ENCODE measurements at places on chromosomes 4 and X. TPM values are rescaled to one million over a fixed set of nuclear protein-coding genes. Genes with fewer than 3 reads are reported as not detected.
A peak's percentile ranks its signal among the peaks of the same experiment; 100 is the strongest.

Gene NPNT
- not detected for total RNA-seq

GRCh38 chrX:16771483-16772398 lies 14.5 kb upstream of the TXLNG start:
- peak; percentile 2 for DNase-seq

DNA sequence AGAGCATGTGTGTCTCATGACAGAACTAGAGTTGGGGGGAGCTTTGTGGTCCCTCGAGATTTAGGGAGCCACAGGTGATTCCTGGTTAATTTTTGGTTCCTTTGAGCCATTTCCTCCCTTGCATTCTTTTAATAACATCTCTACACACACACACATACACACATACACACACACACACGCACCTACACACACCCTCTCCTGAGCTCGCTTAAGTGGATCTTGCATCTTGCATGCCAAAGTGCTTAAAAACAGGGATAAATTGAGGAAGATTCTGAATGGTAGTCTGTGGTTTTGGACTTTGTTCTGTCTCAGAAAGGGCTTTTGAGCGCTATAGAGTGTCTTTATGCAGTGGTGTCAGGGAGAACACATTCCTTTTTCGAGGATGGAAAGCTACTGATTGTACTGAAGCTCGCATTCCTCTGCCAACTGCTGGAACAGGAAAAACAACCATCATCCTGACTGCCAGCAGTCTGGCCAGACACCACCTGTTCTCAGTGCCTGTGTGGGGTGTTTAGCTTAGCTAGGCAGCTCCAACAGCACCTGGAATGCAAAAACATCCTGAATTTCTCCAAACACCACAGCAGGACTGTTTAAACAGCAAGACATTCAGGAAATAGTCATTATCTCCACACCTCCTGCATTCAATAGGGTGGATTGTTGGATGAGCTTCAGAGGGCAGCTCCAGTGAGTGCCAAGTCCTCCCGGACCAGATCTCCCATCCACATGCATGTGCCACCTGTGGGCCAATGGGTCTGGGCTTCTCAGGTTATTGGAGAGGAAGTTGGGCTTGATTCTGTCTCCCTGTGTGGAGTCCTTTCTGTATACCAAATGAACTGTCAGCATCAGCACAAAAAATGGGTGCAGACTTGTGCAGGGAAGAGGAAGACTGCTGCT lies 21.9 kb upstream of the IGFBP7 start:
- DNase-seq: peak; percentile 30

DNA sequence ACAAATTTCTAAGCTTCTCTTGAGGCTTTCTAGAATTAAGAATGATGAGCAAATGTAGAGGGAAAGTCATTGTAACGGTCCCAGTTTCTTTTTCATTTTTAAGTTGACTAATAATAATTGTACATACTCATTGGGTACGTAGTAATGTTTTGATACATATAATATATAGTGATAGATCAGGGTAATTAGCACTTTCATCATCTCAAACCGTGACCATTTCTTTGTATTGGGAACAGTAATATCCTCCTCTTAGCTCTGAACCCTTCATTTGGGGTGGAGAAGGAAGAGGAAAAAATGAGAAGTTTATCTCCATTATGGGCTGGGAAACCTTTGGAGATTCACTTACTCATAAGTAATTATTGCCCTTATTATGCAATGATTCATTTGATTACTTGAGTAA lies 39.0 kb upstream of the GBA3 start:
- DNase-seq: no peak

DNA sequence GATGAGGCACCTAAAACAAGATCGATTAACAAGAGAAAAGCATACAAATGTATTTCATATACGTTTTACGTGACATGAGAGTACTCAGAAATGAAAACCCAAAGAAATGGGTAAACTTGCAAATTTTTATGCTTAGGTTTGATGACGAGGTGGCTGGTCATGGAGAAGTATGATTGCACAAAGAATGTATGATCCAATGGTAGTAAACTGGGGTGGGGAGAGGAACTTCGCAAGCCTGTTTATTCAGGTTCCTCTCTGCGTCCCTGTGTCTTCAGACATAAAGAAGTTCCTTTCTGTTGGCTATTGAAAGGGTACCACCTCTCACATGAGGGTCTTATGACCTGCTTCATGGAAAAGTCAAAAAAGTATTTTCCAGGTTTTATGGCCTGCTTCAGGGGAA lies 309.2 kb downstream of the BCOR start:
- no peak for DNase-seq

Measured in endothelial cell (in vitro differentiated cells).